ENCODE measurements at places on chromosomes 6 and 20.

DNA sequence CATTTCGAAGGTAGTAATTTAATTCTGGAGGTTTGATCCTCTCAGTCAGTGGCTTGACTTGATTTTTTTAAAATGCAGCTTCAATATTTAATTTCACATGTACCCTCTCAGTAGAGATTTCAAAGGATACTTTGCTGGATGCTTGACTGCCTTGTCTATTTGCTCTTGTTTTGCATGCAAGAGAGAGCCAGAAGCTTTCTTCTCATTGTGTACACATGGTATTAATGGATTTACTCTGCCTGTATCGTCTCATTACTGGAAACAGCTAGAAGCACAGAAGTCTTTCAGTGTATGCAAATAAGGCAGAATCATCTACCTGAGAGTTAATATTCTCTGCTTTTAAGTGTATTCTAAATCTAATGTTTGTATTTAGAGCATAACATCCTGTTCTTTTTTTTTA, 84.3 kb upstream of the FOXO3 start:
- DNase-seq, result no peak

DNA sequence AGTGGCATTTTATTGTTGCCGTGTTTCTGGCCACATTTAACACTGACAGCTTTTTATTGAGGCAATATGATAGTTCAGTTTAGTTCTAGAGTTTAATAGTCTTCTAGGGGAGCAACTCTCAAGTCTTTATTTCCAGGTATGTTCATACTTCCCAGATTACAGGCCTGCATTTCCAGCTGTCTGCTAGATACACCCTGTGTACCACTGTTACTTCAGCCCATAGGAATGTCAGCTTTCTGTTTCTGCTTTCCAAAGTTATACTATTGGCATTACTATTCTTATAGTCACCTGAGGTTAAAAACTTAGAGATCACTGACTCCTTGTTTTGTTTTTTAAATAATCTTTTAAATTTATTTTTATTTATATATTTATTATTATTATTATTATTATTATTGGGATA, 7.6 kb downstream of the ZNF451 start:
- no peak for DNase-seq

- peak; percentile 59 for DNase-seq
Measured at GRCh38 chr6:140602431-140603248, 1228.2 kb upstream of the CITED2 start.

DNA sequence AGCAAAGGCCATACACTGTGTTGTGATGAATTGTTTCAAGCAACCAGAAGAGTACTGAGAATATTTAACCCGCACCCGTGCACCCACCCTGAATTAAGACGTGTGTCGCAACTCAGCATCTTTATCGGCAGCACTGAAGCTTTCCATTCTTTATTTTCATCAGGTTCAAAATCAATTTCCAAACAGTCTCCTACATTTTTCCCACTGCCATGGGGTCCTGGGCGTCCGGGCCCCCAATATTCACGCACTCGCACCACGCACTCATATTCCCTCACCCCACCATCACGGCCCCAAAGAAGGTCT, 1.8 kb downstream of the LTB start:
- DNase-seq, result no peak

DNA sequence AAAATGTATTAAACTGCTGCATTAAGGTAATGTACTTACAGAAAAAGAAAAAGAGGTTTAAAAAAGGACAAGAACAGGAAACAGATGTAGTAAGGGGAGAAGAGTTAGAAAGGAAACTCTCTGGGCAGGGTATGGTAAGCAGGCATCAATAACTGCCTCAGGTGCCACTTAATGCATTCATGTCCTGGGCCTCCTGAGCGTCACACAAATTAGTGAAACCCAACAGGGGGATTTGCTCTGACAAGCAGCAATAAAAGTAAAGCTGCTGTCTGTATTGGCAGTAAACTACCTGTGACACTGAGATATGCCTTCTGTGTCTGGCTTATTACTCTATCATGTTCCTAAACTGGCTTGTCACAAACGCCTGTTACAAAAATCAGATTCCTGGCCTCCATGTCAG, 1.5 kb upstream of the EFHC1 start:
- no peak for DNase-seq

GRCh38 chr6:61810047-61810446, 476.0 kb downstream of the KHDRBS2 start:
- no peak for DNase-seq

- no peak for DNase-seq
Measured at GRCh38 chr6:122082370-122082769, 317.1 kb upstream of the HSF2 start.

DNA sequence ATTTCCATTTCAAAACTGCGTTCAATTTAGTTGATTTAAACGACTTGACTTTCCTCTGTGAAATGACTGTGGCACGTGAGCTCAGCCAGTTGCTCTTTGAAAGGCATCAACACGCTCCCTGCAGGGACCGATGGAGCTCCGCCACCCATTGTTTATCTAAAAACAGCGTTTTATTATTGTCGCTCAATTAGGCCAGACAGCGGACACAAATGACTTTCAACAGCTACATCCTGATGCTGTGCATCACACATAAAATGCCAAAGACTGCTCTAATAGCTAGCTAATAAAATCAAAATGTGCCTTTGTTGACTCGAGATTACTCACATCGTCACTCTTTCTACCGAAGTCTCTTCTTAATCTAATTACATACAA, 332.5 kb downstream of the CD83 start:
- DNase-seq, result peak; percentile 27

- DNase-seq, result no peak
Measured at GRCh38 chr6:44268095-44268628, 2.1 kb upstream of the TMEM151B start.

GRCh38 chr6:161035981-161036263, 44.4 kb downstream of the MAP3K4 start:
- no peak for DNase-seq

GRCh38 chr6:1633366-1634021, 23.8 kb downstream of the FOXC1 start:
- DNase-seq, result no peak

DNA sequence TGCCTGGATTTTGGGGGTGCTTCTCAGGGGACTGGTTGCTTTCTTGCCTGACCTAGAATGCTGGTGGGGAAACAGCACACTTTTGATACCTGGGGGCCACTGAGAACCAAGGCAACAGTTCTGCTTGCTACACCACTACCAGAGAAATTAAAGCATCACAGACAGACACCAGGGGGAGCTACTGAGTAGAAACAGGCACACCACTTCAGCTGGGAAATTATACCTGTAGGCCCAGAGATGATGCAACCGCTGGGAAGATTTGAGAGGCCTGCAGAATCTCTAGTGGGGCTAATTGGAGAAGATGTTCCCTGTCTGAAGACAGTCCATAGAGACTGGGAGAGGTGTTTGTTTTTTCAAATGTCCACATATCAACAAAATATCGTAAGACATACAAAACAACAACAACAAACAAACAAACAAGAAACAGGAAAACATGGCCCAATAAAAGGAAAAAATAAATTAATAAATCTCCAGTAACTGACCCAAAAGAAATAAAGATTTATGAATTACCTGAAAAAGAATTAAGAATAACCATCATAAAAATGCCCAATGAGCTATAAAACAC, 129.4 kb upstream of the RIN2 start:
- DNase-seq, result peak; percentile 7

GRCh38 chr6:36216559-36216958, 20.0 kb downstream of the BRPF3 start:
- no peak for DNase-seq

GRCh38 chr6:63634630-63635029, 972 bp upstream of the PHF3 start:
- no peak for DNase-seq

- DNase-seq, result no peak
Measured at GRCh38 chr6:111615916-111616612, 10.4 kb upstream of the TRAF3IP2 start.

DNA sequence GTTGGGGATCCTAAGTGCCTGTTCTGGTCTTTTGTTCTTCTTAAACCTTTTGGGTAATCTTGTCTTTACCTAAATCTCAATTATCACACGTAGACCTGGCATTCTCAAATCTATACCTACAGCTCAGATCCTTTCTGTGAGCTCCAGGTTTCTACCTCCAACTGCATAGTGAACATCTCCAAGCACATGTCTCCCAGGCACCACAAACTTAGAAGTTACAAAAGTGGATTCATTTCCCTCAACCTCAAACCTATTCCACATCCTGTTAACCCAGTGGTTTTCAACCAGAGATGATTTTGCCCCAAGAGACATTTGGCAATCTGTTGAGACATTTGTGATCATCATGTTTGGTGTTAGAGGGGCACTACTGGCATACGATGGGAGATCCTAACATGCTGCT, 183.5 kb downstream of the TENT5A start:
- no peak for DNase-seq

DNA sequence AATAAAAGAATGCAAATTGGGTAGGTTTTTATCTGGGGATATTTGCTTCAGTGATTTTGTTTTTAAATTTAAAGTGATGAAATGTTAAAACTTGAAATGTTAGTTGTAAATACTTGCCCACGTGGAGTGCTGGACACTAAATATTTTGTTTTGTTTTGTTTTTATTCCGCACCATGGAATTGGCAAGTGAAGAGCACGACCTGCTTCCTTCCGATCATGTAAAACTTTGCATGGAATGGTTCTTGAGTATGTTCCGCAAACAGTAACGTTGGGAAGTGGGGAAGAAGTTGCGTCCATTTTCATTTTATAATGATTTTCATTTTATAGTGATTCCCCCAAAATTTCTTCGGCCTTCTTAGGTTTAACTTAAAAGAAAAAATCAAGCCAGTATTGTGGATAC, 765 bp downstream of the IRAK1BP1 start:
- DNase-seq, result no peak

DNA sequence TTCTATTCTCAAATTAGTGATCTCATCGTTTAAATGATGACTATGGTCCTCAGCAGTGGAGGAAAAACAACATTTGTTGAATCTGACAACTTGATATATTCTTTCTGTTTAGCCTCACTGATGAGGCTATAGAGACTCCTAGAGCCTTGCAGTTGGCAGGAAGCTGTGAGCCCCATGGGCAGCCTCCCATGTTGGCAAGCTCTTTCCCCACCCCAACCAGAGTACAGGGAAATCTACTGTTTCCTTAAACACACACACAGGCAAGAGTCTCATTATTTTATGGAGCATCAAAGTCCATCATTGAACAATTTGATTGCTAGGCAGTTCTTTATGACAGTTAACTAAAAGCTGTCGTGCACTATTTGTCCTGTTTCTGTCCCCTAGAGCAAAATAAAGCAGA, 498.2 kb upstream of the CITED2 start:
- DNase-seq, result no peak

DNA sequence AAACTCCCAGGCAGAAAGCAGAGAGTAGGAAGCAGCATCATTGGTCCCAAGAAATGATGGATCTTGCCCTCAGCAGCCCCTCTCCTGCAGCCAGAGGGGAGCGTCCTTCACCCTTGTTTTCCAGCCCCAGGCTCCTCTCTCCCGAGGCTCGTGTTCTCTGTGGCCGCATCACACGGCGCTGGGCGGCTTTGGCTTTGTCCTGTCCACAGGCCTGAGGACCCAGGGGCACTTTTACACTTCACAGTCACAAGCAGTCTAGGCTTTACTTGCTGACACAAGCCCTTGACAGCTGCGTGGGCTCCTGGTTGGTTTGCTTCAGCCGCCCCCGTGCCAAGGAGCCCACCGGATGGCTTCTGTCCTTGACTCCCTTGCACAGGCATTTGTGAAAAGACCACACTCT, 175.4 kb upstream of the THBS2 start:
- no peak for DNase-seq

DNA sequence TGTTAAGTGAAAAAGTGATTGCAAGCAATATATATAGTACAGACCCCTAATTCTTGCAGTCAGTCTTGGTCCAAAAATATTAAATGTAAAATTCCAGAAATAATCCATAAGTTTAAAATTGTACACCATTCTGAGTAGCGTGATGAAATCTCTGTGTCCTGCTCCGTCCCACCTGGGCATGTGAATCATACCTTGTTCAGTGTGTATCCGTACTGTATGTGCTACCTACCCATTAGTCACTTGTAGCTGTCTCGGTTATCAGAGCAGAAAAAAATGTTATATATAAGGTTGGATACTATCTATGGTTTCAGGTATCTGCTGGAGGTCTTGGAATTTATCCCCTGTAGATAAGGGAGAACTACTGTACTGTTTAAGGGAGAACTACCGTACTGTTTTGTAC, 16.3 kb downstream of the IRAK1BP1 start:
- no peak for DNase-seq

- no peak for DNase-seq
Measured at GRCh38 chr6:10404799-10405512, 9.9 kb downstream of the TFAP2A start.

GRCh38 chr6:136012198-136012887, 160.8 kb downstream of the PDE7B start:
- no peak for DNase-seq

DNA sequence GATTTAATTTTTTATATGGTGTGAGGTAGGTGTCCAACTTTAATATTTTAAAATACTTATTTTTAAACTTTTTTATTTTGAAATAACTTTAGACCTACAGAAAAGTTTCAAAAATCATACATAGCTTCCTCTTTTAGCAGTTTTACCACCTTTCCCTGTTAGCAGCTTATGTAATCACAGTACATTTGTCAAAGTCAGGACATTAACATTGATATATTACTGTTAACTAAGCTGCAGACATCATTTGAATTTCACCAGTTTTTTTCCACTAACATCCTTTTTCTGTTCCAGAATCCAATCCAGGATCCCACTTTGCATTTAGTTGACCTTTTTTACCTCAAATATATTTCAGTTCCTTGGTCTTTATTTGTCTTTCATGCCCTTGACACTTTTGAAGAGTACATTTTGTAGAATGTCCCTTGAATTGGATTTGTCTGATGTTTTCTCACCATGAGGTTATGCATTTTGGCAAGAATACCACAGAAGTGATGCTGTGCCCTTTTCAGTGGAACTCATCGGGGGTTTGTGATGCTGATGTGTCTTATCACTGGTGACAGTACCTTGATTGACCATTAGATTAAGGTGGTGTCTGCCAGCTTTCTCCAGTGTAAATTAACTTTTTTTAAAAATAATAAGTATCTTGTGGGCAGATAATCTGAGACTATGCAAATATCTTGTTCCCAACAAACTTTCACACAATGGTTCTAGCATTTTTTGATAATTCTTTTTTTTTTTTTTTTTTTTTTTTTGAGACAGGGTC, 33.4 kb downstream of the TTLL9 start:
- DNase-seq, result no peak

DNA sequence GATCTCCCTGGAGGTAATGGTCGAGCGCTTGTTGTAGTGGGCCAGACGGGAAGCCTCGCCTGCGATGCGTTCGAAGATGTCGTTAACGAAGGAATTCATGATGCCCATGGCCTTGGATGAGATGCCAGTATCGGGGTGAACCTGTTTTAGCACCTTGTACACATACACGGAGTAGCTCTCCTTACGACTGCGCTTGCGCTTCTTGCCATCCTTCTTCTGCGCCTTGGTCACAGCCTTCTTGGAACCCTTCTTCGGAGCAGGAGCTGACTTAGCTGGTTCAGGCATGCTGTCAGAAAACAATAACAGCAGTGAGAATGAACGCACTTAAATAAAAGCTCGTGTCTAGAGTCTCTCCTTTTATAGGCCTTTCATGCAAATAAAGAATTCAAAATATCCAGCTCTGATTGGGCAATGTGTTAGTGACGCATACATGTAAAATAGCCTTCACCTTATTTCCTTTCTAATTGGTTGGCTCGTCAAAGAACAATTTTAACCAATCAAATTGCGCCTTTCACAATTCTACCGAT, 129.2 kb downstream of the HFE start:
- DNase-seq, result peak; percentile 93

Data from putamen (tissue), 1 donor.